Thoracic aorta (tissue), 2 donors: ENCODE measurements at places on chromosomes 5 and 9.
A peak's percentile ranks its signal among the peaks of the same experiment; 100 is the strongest.

DNA sequence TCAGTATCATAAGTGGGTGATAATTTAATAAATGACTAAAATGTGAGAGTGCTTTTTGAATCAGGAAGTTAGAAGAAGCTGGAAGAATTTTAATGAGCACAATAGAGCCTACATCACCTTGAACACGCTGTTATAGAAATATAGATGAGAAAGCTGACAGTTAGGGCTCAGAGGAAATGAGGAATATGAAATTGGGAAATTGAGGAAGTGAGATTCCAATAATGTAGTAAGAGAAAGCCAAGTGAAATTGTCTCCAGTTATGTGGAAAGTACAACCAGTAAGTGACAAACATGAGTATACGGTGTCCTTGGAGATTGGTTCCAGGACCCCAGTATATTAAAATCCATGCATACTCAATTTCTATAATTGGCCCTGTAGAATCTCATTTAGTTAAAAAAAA, 235.9 kb upstream of the FAM174A start:
- no peak for DNase-seq

- no peak for DNase-seq
These were observed 40.8 kb upstream of the CCDC152 start for GRCh38 chr5:42715785-42716184.

- no peak for DNase-seq
These were observed 5.2 kb downstream of the GFI1B start for GRCh38 chr9:132983491-132984201.

DNA sequence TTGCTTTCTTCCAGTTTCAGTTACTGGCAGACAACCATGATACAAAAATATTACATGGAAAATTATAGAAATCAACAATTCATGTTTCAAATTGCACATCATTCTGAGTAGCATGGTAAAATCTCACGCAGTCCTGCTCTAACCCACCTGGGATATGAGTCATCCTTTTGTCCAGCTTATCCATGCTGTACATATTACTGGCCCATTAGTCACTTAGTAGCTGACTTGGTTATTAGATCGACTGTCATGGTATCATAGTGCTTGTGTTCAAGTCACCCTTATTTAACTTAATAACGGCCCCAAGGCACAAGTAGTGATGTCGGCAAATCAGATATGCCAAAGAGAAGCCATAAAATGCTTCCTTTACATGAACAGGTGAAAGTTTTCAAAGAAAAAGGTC, 41.2 kb downstream of the NADK2 start:
- no peak for DNase-seq

- DNase-seq: no peak
These were observed 50.4 kb downstream of the DAB2IP start for GRCh38 chr9:121701736-121702261.

GRCh38 chr5:167752936-167753335, 538.5 kb upstream of the WWC1 start:
- no peak for DNase-seq

DNA sequence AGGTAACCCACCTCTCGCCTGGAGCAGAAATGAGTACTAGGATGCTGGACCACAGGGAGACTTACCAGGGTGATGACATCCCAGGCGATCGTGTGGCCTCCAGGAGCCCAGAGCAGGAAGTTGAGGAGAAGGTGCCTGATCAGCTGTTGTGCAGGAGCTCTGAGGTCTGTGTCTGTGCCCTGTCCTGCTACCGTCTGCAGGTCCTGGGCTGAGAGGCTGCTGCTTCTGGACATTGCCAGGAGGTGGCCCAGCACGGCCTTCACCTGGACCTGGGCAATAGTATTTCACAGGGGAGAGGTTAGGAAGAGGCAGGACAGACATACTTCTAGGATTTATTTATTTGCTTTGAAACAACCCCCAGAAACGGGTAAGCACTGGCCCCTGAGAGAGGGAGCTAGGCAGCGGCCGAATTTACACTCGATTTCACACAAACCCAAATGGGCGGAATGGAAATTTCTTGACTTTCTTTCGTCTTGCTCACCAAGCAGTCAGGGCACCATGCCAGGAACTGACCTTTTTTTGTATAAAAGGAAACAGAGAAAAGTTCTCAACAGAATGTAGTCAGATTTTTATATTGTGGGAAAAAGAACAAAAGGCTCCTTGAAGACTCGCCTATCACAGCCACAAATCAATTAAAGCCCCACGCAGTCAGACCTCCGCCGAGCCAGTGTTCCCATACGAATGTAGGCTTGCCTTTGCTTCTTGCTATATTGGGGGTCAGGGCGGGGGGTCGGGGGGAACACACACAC, 210.3 kb downstream of the FANCC start:
- peak; percentile 82 for DNase-seq

- DNase-seq: no peak
These were observed 157.5 kb upstream of the SHB start for GRCh38 chr9:38226491-38226951.

GRCh38 chr9:16191691-16192402, 639.0 kb downstream of the CCDC171 start:
- peak; percentile 36 for DNase-seq

DNA sequence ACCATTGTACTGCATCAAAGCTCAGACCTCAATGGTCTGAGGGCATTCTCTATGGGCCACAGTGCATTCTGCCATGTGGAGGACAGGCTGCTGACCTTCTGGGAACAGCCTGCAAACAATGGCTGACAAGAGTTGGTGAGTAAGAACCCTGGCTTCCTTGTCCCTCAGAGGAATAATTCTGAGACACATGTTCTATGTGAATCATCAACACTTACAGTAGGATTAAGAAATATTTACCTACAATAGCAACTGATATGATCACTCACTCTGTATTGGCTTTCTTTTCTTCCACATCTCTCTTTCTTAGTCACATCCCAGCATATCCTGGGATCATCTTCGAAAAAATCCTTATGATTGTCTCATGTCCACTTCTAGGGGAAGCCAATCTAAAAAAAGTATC, 306.5 kb upstream of the ITGA1 start:
- no peak for DNase-seq

- DNase-seq: no peak
These were observed 616 bp downstream of the IL11RA start for GRCh38 chr9:34652602-34653000.

DNA sequence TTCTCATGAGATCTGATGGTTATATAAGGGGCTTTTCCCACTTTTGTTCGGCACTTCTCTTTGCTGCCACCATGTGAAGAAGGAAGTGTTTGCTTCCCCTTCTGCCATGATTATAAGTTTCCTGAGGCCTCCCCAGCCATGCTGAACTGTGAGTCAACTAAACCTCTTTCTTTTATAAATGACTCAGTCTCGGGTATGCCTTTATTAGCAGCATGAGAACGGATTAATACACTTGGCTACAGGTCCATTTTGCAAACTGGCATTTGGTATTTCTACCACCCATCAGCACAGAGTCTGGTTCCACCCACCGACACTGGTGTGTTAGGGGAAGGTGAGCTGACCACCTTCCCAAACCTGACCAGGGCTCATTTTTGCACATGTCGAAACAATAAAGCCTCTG, 47.9 kb upstream of the RARS1 start:
- DNase-seq: no peak

GRCh38 chr5:59042201-59043055, 459.6 kb downstream of the RAB3C start:
- no peak for DNase-seq

DNA sequence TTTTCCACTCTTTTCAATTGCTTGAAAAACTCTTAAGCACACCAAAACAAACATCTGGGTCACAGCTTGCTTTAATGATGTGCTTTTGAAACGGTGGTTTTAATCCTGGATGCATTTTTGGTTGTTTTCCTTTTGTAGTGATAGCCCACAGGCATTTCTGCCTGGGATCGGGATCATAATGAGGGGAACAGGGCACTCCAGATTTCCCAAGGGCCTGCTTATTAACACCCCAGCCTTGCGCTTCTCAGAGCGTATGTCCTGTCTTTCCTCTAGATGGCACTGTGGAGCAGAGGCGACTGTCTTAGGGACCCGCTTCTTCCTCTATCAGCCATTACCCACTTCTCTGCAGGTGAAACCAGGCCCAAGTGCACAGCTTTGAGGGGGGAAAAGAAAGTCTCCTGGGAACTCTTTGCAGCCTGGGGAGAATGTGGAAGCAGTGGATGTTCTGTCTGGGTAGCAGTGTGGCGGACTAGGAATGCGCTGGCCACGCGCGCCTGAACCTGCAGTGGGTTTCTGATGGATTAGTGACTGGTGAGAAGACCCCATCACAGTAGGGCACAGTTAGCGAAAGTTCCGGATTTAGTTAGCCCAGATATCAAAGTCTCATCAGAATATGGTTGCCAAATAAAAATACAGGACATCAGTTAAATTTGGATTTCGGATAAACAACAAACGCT, 190.1 kb downstream of the GNA14 start:
- no peak for DNase-seq

- DNase-seq: no peak
These were observed 86.5 kb upstream of the TNFAIP8 start for GRCh38 chr5:119269061-119269944.

- no peak for DNase-seq
These were observed 27.9 kb downstream of the C1QTNF2 start for GRCh38 chr5:160342413-160342941.

- peak; percentile 84 for DNase-seq
These were observed at the start of gene KDM4C for GRCh38 chr9:6757456-6758247. TSS of gene KDM4C (plus strand) at chr9:6757973. CDS start at chr9:6792989, 35,016 bp downstream.

- no peak for DNase-seq
These were observed 4.7 kb upstream of the TEX53 start for GRCh38 chr9:114662081-114662989.

- no peak for DNase-seq
These were observed 59.7 kb downstream of the GNA14 start for GRCh38 chr9:77588271-77588937.

DNA sequence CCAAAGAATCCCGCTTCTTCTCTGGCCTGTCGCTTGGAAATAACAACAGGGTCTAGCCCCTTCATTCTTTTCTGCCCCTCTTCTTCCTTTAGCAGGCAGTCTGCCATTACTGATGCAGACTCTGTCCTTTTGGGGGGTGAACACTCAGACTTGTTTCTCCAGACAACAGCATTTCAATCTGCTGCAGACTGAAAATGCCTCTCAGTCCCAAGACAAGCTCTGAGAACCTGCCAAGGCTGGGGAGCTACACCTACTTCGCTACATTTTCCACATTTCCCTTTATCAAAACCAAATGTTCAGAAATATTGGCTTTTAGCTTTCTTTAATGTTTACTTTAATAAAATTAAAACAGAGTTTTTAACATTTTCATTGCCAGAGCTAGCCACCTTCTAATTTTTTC, 152.4 kb downstream of the MPDZ start:
- DNase-seq: no peak

DNA sequence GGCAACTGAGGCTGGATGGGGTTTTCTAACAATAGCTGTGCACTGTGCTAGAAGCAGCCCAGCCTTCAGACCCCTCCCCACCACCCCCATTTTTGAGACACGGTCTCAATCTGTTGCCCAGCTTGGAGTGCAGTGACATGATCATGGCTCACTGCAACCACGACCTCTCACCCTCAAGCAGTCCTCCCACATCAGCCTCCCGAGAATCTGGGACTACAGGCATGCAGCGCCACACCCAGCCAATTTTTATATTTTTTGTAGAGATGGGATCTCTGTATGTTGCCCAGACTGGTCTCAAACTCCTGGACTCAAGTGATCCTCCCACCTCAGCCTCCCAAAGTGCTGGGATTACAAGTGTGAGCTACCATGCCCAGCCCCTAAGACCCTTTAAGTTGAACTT, 182.5 kb downstream of the DRD1 start:
- DNase-seq: no peak

DNA sequence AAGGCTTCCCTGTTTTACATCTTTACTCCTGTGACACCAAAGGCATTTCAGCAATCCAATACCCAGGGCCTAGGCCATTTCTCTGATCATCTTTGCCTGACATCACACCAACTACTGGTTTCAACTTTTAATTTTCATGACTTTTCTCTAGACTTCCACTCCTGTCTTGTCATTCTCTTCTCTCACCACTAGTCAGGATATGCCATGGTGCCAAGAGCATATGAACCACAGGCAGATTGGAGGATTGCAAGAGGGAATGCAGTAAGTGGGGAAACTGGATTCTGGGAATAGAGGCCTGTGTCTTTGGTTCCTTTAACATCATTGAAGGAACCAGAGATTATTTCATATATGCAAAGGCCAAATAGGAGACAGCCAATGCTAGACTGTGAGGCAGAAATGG, 69.3 kb downstream of the ANKRD31 start:
- DNase-seq: no peak

DNA sequence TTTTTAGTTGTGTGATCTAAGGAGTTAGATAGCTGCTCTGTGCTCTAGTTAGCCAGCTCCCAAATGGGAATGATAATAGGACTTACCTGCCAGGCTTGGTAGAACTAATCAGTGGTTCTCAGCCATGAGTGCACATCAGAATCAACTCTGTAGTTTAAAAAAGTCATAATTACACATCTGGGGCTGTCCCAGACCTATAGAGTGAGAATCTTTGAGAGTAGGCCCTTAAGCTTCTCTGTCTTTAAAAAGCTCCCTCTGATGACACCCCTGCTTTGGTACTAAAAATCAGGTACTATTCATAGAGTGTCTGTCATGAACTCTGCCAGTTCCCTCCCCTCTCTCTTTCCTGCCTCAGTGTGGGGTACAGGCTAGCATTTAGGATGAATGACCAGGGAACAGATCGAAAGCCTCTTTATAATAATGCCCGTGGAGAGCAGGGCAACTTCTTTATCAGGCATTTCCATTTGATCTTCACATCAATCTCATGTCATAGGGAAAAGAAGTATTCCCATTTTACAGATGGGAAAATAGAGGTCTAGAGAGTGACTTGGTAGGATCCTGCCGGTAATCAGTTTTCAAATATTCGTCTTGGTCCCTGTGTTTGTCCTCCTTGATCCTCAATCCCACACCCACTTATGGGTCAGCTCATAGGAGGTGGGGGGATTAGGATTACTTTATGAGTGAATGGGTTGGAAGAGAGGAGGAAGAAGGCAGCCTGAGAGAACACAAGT, 15.3 kb downstream of the PPARGC1B start:
- DNase-seq: no peak

GRCh38 chr5:90251447-90251846, 158.1 kb downstream of the CETN3 start:
- DNase-seq: no peak

DNA sequence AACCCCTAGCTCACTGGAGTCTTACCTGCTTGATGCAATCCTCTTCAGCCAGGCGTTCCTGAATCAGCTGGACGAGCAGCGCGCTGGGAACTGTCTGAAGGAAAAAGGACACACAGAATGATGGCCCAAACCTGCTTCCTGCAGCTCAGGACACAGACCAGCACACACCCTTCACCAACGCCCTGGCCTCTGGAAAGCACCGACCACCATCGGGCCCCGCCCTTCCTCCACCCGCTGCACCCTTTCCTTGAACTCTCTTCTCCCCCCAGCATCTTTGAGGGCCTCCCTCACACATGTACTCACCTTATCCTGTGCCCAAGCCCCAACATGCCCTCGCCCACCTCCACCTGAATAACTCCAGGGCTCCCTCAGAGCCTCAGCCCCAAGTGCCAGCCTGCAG, 23.3 kb downstream of the AK8 start:
- no peak for DNase-seq
